ENCODE measurements at places on chromosomes 3 and 15.

- no peak for DNase-seq
Measured at GRCh38 chr3:140056047-140056446, 121.1 kb downstream of the CLSTN2 start.

- no peak for DNase-seq
Measured at GRCh38 chr3:51257870-51258269, 127.2 kb upstream of the MANF start.

DNA sequence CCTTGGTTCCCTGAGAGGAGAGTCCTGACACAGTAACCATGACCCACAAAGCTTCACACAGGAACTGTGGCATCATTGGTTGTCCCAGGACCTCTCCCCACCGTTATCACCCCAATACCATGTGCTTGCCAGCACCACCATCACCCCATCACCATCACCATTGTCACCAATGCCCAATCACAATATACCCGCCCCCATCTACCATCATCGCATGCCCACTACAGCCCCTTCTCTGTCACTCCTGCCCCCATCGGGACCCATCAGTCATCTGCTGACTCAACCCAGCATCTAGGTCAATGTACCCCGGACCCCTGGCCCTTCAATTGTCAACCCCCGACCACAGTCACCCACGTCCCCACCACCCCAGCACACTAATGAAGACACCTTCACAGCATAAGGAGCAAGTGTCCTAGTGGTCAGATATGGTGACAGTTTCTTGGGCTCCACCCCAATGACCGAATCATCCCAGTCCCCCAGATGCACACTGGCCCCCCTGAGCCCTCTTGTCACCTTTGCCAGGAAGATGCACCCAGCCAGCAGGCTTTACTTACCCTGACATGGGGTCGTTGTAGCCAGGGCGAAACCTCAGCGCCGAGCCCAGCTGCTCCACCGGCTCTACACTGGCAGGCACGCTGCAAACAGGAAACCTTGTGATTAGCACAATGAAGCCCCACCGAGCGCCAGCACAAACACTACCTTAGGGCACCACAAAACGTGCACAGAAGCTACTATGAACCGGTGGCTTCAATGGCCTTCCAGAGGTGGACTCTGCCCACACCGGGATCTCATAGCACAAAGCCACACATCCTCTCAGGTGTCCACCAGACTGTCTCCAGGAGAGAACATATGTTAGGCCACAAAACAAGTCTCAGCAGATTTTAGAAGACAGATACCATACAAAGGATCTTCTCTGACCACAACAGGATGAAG is 25.1 kb downstream of the SHISA5 start:
- no peak for DNase-seq

- no peak for DNase-seq
Measured at GRCh38 chr3:139558351-139559266, 19.1 kb upstream of the RBP1 start.

- no peak for DNase-seq
Measured at GRCh38 chr15:70079888-70080287, 17.8 kb downstream of the TLE3 start.

DNA sequence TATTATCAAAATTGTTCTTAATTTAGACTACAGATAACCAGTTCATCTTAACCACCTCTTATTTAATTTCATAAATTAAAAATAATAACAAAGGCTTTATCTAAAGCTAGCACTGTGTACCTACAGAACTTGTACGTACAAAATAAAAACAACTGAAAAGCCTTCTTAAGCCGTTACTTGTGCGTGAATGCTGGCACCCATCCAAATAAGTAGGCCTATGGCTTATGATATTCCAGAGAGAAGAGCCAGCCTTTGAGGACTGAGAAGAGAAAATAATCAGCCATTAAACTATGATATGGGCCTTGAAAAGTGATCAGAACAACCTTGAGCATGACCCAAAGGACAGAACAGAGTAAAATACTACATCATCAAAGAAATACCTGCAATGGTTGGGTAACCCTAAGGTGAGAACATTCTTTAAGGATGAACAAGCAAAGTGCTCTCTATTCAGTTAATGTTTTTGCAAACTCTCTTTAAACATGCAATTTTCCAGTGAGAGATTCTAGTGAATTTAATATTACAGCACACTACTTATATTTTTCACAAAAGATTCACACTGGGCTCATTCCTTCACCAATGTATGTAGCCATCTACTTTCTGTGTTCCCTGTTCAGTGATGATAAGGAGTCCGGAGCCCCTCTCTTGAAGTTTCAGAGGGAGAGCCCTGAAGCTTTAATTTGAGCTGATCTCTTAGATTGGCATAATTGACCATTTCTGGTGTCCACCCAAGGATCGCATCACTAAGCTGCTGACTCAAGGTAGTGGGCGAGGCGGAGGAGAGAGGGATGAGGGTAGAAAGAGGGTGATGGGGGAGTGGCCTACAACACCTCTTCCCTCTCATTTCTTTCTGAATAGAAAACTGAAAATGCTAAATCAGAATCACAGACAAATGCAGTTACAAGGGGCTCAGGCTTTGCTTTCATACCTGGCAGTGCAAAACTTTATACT is 7.7 kb upstream of the ACTC1 start:
- no peak for DNase-seq

GRCh38 chr3:138417559-138417982 is 16.8 kb upstream of the ESYT3 start:
- DNase-seq: peak; percentile 86

- DNase-seq: no peak
Measured at GRCh38 chr3:51673181-51673801, 2.2 kb downstream of the TEX264 start.

- DNase-seq: no peak
Measured at GRCh38 chr15:90879730-90880366, 4.5 kb upstream of the FES start.

DNA sequence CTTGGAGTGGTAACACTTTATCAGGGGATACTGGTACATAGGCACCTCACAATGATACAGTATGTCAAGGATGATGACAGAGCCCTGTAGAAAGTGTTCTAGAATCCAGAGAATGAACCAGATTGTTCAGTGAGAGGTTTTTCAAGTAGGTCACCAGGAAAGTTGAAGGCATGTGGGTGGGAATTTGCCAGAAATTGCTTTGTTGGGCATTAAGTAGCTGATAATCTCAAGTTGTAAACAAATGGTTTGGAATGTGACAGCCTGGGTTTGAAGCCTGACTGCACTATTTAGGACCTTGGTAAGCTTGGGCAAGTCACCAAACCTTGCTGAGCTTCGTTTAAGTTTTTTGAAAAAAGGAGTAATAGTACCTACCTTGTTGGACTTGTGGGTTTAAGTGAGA is 12.5 kb downstream of the SLC35G2 start:
- DNase-seq: no peak

DNA sequence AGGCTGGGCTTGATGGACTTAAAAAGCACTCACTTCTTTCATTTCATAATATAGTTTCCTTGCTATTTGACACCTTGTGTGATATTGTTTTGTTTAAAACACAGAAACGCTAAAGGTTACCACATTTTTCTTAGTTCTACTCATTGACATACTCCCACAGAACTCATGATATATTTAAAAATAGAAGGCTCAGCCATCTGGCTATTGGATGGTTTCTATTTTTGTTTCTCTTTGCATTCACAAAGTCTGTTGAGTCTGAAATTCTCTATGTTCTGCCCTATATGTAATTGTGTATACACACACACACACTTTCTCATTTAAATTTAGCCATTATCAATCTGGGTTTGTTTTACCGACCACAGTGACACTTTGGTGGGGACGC is 128.2 kb downstream of the SOX2 start:
- no peak for DNase-seq

DNA sequence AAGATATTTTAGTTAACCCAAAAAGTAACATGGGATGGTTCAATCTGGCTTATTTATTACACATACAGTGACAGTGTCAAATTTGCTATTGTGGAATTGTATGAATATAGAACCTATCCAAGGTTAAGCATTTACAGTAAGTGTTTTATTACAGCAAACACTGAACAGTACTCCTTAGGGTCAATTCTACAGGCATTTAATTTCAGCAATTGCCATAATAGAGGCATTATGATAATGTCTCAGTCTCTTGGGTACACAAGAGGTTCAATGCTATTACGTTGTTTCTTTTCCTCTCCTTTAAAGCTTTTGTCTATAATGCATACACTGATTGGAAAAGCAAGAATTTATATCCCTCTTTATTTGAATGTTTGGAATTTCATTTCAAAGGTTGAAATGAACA is 275.7 kb upstream of the NAALADL2 start:
- DNase-seq: no peak

Data from femur (tissue), 1 donor.